ENCODE measurements at places on chromosomes 2 and 18. TPM values are rescaled to one million over a fixed set of nuclear protein-coding genes. Genes with fewer than 3 reads are reported as not detected.

- no peak for DNase-seq
- H3K27ac ChIP-seq, result no peak overlapping the region
- no peaks in the 10 kb centered on the region for H3K27me3 ChIP-seq
- H3K36me3 ChIP-seq, result no peaks in the 10 kb centered on the region
- no peaks in the 10 kb centered on the region for H3K4me1 ChIP-seq
- no peak overlapping the region for H3K4me3 ChIP-seq
Measured at GRCh38 chr2:197822333-197822732, 17.9 kb downstream of the PLCL1 start.

DNA sequence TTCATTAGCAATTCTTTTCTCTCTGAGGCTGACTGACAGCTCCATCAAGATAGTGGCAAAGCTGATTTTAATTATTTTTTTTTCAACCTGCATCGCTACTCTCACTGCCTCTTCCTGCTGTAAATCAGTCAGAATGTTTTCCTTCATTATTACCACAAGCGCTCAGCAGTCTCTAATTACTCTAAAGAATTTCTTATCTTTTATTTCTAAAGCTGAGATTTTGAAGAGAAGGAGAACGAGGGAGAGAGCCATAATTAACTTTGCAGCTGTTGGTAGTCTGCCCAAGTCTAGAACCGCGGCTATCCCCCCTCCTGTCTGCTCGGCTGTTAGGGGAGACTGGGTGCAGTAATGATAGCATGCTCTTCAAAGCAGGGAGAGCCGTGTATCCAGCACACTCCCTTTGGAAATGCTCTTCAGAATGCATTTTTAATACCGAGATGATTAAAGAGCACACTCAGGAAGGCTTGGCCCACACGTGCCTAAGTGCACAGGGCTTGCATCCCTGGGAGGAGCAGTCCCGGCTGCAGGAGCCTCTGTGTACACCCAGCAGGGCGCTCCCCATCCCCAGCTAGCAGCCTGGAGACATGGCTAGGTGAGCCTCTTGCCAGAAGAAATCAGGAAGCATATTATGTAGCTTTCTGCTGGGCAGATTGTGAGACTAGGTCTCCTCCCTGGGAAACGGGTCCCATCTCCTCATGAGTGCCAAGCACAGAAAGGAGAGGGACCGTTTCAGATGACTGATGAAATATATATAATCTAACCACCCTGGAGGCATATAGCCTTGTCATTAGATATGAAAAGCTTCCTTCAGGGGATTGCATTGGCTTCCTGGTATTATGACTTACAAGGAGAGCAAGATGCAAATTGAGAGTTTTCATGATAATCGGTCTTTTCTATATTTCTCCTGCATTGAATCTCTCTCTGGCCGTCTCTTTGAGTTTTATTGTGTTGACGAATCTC lies 555.2 kb downstream of the CMPK2 start:
- no peak overlapping the region for H3K4me3 ChIP-seq
- H3K27ac ChIP-seq, result no peak overlapping the region
- no peaks in the 10 kb centered on the region for H3K27me3 ChIP-seq
- DNase-seq, result no peak
- H3K4me1 ChIP-seq, result no peaks in the 10 kb centered on the region
- no peaks in the 10 kb centered on the region for H3K36me3 ChIP-seq

Gene CERKL
- 1.7 TPM for total RNA-seq

Gene SPEG
- 6.5 TPM for total RNA-seq

- no peaks in the 10 kb centered on the region for H3K36me3 ChIP-seq
- H3K27ac ChIP-seq, result no peak overlapping the region
- H3K27me3 ChIP-seq, result no peaks in the 10 kb centered on the region
- no peaks in the 10 kb centered on the region for H3K4me1 ChIP-seq
- DNase-seq, result no peak
- H3K4me3 ChIP-seq, result no peak overlapping the region
Measured at GRCh38 chr2:158079672-158080071, 22.0 kb upstream of the UPP2 start.

GRCh38 chr2:62074233-62074632 lies 121.7 kb upstream of the B3GNT2 start:
- H3K36me3 ChIP-seq, result no peaks in the 10 kb centered on the region
- H3K4me1 ChIP-seq, result peaks cover 6% of the 10 kb centered on the region

- H3K4me1 ChIP-seq, result no peaks in the 10 kb centered on the region
- DNase-seq, result no peak
- H3K27ac ChIP-seq, result no peak overlapping the region
- H3K27me3 ChIP-seq, result peaks cover 8% of the 10 kb centered on the region
- H3K36me3 ChIP-seq, result no peaks in the 10 kb centered on the region
- H3K4me3 ChIP-seq, result no peak overlapping the region
Measured at GRCh38 chr2:234158812-234159211, 108.3 kb downstream of the SPP2 start.

Gene LIPG
- 3.7 TPM for total RNA-seq

Data from lower lobe of right lung (tissue), 2 donors.